ENCODE measurements at places on chromosomes 11 and 22.

DNA sequence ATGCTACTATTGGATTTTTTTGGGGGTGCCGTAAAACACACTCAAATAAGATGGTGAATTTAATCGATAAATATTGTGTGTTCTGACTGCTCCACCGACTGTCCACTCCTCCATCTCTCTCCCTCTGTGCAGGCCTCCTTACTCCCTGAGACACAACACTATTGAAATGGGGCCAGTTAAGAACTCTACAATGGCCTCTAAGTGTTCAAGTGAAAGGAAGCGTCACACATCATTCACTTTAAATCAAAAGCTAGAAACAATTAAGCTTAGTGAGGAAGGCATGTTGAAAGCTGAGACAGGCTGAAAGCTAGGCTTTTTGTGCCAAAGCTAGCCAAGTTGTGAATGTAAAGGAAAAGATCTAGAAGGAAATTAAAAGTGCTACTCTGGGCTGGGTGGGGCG is 156.7 kb downstream of the CTTN start:
- no peak for DNase-seq

GRCh38 chr11:100575860-100576717 is 111.0 kb upstream of the ARHGAP42 start:
- no peak for DNase-seq

GRCh38 chr22:40694411-40694810 is 15.1 kb downstream of the MCHR1 start:
- no peak for DNase-seq

- DNase-seq: no peak
Observed at GRCh38 chr11:112024178-112024772, 933 bp upstream of the DLAT start.

GRCh38 chr11:7020183-7020917 is at the start of the genes NLRP14 and ZNF214:
Gene NLRP14, plus strand, starts transcription at chr11:7020479. Its CDS starts 18,108 bp downstream, at chr11:7038587.
Gene ZNF214, minus strand, starts transcription at chr11:7020346. Its CDS starts 17,511 bp downstream, at chr11:7002835.
- no peak for DNase-seq

GRCh38 chr11:85889676-85890579 is 34.7 kb downstream of the CCDC83 start:
- DNase-seq: no peak

GRCh38 chr11:13929395-13929891 is 33.1 kb upstream of the SPON1 start:
- no peak for DNase-seq

DNA sequence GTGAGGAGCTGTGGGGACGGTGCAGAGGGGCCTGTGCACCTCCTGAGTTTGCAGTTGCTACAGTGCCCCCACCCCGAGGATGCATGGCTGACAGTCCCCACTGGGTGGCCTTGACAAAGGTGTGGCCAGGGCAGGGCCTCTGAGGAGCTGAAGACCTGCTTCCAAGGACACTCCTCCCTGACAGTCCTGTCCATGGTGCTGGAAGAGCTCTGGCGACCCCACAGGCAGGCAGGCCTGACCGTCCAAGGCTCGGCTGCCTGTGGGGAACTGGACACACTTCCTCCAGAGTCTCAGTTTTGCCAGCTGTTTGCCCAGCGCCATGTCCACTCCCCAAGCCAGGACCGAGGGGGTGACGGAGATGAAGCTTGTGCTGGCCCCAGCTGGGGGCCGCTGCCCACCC is 32.7 kb downstream of the BRSK2 start:
- no peak for DNase-seq

- no peak for DNase-seq
Observed at GRCh38 chr11:2590965-2591754, 108.6 kb downstream of the KCNQ1OT1 start.

DNA sequence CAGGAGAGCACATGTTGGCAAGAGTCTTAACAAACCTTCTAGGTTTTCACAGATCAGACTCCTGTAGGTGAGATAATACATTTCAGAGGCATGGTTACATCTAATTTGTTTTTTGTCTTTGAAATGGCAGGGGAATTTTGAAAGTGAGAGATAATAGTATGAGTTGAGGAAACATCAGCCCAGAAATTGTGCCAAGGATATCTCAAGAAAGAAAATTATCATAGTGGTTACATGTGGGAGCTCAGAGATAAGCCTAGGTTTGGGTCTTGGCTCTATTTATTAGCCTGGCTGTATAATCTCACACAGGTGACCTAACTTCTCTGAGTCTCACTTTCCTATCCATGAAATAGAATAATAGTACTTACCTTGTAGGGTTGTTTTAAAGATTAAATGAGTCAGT is 443 bp downstream of the BTBD18 start:
- no peak for DNase-seq

DNA sequence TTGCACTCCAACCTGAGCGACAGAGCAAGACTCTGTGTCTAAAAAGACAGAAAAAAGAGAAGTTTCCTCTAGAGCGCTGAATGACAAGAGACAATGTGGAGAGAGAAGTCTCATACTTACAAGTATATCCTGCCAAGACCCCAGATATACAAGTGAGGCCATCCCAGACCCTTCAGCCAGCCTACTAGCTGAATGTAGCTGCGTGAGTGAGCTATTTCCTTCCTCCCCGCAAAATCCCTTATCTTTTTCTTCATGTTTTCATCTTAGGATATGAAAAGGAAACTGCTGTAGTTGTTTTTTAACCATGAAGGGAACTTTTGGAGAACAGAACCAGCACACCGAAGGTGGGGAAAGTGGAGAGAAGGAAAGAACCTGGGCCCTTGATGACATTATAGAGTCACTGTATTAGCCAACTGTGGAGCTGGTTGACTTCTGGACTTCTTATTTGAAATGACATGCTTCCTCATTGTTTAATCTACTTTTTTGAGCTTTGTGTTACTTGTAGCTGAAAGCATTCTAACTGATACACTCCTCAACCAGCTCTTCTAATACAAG is 4.4 kb upstream of the DDX17 start:
- no peak for DNase-seq

GRCh38 chr11:86180423-86180822 is 64.1 kb upstream of the EED start:
- no peak for DNase-seq

Data from activated T-cell treated with anti-CD3 and anti-CD28 coated beads, Interleukin-2, amount 50 U/mL, for 4 hours (primary cell).